ENCODE measurements at places on chromosomes 11 and 22. TPM values are rescaled to one million over a fixed set of nuclear protein-coding genes. Genes with fewer than 3 reads are reported as not detected.

Gene TRIM49C
- total RNA-seq, result not detected

- DNase-seq, result no peak
These were observed 1.6 kb downstream of the HNRNPUL2 start for GRCh38 chr11:62725646-62726045.

DNA sequence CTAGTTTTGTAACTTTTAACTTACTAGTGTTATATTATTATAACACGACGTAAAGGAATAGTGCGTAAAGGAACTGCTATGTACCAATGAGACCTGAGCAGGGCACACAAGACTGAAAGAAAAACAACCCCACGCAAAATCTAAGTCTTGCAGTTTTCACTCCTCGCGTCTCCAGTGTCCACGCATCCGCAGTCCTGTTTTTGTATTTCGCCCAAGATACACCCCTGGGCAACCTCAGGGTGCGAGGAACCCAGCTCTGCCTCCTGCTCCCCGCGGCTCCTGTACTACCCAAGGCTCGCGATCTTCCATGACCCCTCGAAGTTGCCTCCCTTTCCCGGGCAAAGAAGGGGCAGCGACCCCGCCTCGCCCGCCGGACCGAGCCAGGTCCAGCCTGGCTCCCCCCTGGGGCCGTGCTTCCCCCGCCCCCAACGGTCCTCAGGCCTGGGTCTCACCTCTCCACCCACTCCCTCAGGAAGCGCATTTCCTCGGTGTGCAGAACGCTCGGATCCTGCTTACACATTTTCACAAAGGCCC, 393 bp downstream of the ST13 start:
- peak; percentile 55 for DNase-seq

GRCh38 chr11:61193596-61193995, 9.7 kb upstream of the PGA3 start:
- DNase-seq, result no peak

Gene SLC22A8
- total RNA-seq, result not detected

- DNase-seq, result no peak
These were observed 1164.1 kb upstream of the CNTN5 start for GRCh38 chr11:97856666-97857065.

Gene RASD2
- total RNA-seq, result 1.1 TPM

- no peak for DNase-seq
These were observed 2.2 kb downstream of the BCR start for GRCh38 chr22:23182309-23183060.

Gene KCNE3
- total RNA-seq, result 14.9 TPM

Gene APOL1
- 75.0 TPM for total RNA-seq

GRCh38 chr11:75214843-75215242, 25.7 kb upstream of the TPBGL start:
- DNase-seq, result no peak

- no peak for DNase-seq
These were observed 93.0 kb downstream of the UVRAG start for GRCh38 chr11:75907906-75908527.

DNA sequence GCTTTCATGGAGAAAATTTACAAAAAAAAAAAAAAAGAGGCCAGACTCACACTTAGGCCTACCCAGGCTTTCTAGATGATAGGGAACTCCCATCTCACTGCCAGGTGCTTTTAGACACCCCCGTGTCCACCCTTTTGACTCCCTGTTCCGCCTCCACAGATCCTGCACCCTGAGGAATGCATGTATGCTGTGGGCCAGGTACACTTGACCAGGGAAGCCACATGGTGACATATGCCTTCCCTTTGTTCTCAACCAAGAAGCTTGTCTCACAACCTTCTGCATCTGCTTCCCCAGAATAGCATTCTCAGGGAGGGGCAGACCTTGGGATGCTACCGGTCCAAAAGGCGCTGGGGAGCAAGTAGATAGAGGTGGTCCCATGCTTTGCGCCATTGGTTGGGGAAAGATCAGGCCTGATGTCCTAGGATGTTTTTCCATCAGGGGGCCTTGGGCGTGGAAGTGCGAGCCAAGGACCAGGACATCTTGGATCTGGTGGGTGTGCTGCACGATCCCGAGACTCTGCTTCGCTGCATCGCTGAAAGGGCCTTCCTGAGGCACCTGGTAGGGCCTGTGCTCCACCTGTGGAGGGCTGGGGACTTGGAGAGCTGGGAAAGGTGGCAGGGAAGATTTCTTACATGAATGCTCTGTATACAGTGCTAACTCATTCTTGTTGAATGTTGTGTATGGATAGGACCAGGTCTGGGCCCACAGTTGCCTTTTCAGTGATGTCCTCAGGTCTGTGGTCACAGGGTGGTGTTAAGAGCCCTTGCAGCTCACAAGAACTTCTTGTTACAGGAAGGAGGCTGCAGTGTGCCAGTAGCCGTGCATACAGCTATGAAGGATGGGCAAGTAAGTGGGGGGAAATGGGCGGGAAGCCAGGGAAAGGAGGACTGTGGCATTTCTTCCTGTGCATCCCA, 7.5 kb downstream of the HMBS start:
- no peak for DNase-seq

GRCh38 chr11:128872594-128872993, 5.5 kb upstream of the KCNJ1 start:
- DNase-seq, result no peak

Gene SMIM35
- 0.17 TPM for total RNA-seq

Gene TMEM121B
- total RNA-seq, result 0.67 TPM

- no peak for DNase-seq
These were observed 27.3 kb downstream of the HSPA8 start for GRCh38 chr11:123034597-123034996.

DNA sequence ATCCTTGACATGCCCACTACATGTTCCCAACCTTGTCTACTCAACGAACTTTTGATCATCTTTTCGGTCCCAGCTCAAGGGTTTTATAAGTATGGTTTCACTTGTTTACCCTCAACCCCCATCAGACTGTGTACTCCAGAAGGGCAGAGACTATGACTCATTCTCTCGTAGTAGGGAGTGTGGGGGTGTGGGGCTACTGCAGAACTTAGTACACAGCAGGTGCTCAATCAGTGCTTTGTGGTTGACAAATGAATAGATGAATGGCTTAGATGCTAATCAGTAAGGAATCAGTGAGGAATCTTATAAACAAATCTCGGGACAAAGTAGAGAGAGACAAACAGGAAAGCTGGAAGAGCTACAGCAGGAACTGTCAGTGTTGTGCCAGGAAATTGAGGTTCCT, 151.7 kb upstream of the PLET1 start:
- no peak for DNase-seq

- DNase-seq, result no peak
These were observed 3.8 kb downstream of the MUC5AC start for GRCh38 chr11:1161410-1162137.

GRCh38 chr11:118417801-118418200, 16.4 kb downstream of the ATP5MG start:
- DNase-seq, result no peak

- no peak for DNase-seq
These were observed 10.5 kb downstream of the CLMP start for GRCh38 chr11:123184531-123184930.

- DNase-seq, result no peak
These were observed 17.1 kb upstream of the OR52M1 start for GRCh38 chr11:4527926-4528325.

Gene NOX4
- 2.3 TPM for total RNA-seq

DNA sequence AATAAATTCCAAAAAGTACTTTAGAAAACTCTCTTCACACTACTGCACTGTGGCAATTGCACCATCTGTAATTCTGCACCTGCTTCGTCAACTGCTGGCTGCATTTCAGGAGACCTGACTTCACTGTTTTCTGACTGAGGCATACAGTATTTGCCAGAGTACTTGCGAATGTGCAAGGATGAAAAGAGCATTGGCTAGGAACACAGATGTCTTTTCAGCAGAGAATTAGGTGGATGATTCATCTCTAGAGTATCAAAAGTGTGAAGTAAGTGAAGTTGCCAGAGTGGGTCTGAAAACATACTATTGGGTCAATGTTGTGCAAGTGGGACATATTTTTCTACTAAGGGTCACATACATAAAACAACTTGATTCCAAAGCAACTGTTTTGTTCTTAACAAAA, 427.5 kb upstream of the CCDC90B start:
- no peak for DNase-seq

GRCh38 chr11:87322568-87322967, 284.8 kb downstream of the TMEM135 start:
- DNase-seq, result no peak

DNA sequence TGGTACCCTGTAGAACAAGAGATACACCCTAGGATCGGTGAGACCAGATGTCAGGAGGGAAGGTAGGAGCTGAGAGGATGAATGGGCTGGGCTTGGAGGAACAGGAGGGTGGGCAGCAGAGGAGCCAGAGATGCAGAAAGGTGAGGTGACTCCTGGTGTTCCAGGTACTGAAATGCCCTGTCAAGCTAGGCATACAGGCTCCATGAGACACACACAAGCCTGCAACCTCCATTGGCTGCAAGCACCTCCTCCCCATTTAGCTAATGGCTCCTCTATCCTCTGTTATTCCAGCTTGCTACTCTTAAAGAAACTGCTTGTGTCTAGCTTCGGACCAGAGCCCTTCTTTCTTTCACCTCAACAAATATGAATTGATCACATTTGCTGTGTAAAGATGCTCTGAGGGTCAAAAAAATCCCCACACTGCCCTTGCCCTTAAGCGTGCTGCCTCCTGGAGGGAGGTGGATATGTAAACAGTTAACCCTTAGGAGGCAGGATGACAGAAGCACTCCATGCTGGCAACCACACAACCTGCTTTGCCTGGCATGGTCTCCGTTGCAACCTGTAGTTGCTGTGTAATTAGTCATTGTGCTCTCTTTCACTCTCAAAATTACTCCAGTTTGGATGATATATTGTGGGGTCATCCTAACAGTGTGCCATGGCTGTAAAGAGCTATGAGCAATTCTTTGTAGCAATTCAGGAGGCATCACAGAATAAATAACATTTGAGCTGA, 156.0 kb downstream of the PKNOX2 start:
- no peak for DNase-seq

DNA sequence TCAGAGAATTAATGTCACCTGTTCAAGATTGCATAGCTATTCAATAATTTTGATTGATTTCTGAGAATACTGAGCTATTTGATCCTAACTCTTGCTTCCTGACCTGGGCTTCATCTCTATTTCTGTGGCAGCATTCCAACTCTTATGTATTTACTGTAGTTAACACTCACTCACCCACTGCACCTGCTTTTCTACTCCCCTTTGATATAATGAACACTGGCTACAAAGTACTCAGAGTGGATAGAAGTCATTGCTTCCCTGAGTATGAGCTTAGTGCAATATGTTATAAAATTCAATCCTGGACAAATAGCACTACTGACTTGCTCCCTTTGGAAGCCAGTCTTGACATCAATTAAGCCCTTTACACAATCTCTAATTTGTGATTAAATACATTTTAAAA, 117.2 kb downstream of the APIP start:
- DNase-seq, result no peak

Gene TRIM51
- not detected for total RNA-seq

Gene KRTAP5-10
- total RNA-seq, result not detected

GRCh38 chr11:17514476-17514875, 29.7 kb downstream of the USH1C start:
- no peak for DNase-seq

DNA sequence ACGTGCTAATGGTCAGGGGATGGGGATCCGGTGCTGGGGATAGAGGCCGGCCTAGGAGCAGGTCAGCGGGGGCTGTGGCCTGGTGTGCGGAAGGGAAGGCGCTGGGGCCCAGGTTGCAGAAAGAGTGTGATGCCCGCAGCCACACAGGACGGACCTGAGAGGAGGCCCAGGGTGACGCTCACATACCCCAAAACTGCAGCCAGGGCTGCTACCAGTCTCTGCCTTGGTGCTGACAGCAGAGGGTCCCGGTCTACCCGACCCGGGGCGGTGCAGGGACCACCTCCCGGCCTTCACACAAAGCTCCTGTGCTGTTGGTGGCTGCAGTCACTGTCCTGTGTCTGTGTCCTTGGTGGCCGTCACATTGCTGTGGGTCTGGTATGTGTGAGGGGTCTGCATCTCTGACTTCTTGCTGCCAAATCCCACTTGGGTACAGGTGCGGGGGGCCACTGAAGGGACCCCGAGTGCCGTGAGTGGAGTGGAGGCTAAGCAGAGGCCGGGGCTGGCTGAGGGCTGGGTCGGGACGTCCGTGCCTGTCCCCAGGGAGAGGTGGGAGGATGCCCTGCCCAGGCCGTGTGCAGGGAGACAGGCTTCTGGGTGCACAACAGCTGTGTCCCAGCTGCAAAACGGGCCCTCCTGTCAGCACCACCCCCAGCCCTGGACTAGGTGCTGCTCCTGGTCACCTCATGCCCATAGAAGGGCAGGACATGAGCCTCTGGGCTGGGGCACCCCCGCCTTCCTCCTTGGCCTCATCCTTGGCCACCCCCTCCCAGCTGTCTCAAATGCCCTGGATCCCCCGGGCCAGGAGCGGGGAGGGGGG, 1.5 kb downstream of the LSP1 start:
- DNase-seq, result no peak

DNA sequence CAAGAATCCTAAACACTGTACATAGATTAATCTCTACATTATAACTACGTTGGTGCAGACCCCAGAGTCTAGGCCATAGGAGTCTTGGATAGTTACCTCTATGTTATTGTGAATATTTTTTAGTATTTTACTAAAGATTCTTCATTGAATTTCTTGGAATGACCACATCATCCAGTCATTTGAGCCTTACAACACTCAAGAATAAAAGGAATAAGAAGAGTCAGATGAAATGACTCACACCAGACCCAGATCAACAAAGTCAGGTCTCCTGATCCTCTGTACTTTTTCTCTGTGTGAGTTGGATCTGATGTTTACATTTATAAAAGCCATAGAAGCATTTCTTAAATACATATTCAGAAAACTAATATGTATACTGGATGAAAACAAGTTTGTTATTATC, 179.2 kb upstream of the ARHGAP20 start:
- DNase-seq, result no peak

GRCh38 chr11:61154528-61154927, 6.7 kb downstream of the VPS37C start:
- no peak for DNase-seq

Gene CDON
- total RNA-seq, result 17.8 TPM

Gene SPDYC
- total RNA-seq, result not detected

DNA sequence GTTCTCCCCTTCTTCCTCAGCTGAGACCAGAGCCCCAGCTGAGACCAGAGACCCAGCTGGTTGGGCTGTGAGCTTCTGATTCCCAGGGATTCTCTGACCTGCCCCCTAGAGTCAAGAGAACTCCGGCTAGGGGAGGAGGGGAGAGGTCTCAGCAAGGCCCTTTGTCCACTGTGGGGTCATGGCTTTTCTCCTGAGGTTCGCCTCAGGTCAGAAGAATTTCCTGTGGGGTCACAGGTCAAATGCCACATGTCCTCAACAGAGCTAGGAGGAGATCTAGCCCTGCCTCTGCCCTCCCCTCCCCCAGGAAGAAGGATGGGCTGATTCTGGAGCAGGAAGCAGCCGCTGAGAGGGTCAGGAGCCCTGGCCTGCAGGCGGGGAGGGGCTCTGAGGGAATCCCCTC, 23.7 kb downstream of the HTR3A start:
- no peak for DNase-seq

Gene IGLL1
- 0.28 TPM for total RNA-seq

Gene GRM5
- total RNA-seq, result 1.2 TPM

Gene MFRP
- not detected for total RNA-seq

Gene DERL3
- 15.1 TPM for total RNA-seq

Data from lung (tissue), 17 donors.